ENCODE measurements at places on chromosomes 11 and 22. TPM values are rescaled to one million over a fixed set of nuclear protein-coding genes. Genes with fewer than 3 reads are reported as not detected.
A peak's percentile ranks its signal among the peaks of the same experiment; 100 is the strongest.

Gene CALCA
- polyA plus RNA-seq, result not detected

DNA sequence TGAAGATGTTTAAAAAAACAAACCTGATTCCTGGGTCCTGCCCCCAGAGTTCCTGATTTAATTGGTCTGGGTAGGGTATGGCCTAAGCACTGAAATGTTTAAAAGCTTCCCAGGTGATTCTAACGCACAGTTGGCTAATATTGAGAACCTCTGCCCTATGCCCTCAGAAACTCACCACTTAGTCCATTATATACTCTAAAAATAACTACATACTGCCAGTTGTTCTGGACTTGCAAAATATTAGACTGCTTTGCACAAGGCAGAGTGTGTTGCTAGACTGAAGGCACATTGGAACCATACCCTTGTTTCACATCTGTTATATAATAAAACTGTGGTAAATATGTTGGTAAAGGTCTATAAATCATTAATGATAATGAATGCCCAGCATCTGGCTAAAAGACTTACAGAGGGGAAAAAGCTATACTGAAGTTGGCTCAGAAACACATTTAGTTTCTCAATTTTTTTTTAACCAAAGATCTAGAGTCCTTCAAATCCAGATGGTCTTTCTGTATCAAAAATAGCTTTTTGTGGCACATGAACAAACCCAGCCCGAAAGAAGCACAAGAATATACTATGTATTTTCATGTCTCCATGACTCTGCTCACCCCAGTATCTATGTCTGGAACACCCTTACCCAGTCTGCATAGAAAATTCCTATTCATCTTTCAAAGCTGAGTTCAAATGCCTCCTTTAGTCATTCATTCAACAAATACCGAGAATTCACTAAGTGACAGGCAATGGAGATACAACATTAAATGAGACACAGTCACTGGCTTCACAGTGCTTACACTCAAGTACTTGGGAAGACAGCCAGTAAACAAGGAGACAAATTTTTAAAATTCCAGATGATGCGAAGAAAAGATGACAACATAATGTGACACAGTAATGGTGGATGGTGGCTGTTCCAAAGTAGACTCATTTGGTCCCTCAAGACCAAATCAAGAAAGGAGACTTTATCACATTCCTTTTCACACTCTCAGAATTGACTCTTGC, 44.1 kb downstream of the RBFOX2 start:
- DNase-seq, result no peak

DNA sequence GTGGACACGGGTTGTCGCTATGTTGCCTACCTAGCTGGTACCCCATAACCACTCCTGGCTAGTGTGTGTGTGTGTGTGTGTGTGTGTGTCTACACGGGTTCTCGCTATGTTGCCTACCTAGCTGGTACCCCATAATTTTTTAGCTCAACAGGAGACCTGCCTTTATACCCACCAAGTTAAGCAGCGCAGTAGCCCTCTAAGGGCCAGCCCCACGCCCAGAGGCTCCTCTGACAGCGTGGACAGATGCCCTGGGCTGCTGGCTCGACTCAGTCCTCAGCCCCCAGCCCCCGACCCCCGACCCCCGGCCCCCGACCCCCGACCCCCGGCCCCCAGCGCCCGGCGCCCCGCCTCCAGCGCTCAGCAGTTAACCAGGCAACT, 351 bp upstream of the AKIP1 start:
- peak; percentile 32 for DNase-seq

Gene ART1
- not detected for polyA plus RNA-seq

- DNase-seq, result peak; percentile 54
These were observed 30.5 kb upstream of the FNBP4 start for GRCh38 chr11:47797633-47798032.

DNA sequence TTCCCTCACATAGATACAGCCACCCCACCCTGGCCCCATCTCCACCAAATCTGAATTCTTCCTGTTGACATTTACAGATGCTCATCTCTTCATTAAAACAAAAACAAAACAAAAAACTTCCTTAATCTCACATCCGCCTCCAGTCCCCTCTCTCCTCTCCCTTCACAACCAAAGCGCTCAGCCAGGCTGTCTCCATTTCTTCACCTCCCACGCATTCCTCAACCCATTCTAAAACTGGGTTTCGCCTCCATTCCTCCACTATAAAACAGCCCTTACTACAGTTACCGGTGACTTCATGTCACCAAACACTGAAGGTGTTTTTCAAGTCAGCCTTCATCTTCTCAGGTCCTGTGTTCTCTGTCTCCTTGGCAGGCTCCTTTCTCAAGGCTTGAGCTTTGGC, 9.6 kb downstream of the BACE1-AS start:
- DNase-seq, result no peak

Gene MOV10L1
- polyA plus RNA-seq, result not detected

- DNase-seq, result no peak
These were observed 1.4 kb upstream of the PIM3 start for GRCh38 chr22:49958931-49959781.
